ENCODE measurements at places on chromosomes 5 and 9.
A peak's percentile ranks its signal among the peaks of the same experiment; 100 is the strongest.

DNA sequence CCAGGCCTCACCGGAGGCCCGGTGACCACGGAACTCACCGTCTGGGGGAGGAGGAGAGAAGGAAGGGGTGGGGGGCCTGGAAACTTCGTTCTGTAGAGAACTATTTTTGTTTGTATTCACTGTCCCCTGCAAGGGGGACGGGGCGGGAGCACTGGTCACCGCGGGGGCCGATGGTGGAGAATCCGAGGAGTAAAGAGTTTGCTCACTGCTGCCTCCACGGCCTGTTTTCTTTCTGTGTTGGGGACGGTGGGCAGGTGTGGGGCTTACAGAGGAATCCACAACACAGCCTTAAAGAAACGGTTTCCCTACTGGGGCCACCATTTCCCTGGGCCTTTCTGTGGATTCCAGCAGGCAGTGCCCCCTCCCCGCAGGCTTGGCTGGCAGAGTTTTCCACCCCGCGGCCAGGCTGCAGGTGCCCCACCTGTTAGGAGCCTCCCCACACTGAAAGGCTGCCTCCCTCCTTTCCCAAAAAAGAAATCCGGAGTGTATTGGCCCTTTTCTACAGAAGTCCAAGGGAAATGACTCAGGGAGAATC lies 80.8 kb downstream of the NTNG2 start:
- DNase-seq = no peak

GRCh38 chr5:113508756-113509155 lies 4.7 kb upstream of the YTHDC2 start:
- peak; percentile 30 for DNase-seq

- DNase-seq = no peak
These were observed 1.9 kb downstream of the MIGA2 start for GRCh38 chr9:129038109-129038852.

DNA sequence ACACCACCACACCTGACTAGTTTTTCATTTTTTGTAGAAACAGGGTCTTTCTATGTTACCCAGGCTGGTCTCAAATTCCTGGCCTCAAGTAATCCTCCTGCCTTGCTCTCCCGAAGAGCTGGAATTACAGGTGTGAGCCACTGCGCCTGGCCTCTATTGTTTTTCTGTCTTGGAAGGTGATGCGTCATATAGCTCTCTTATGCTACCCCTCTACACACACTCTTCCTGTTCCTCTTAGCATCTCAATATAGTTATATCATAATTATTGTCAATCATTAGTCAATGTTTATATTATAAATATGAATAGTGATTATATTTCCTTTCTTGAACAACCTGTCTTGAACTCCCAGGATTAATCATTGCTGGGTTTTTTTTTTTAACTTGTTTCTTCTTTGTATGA lies 7.3 kb downstream of the PKD2L2 start:
- DNase-seq = no peak

GRCh38 chr9:138047469-138048040 lies 170.0 kb downstream of the CACNA1B start:
- DNase-seq = no peak

- no peak for DNase-seq
These were observed 326.9 kb downstream of the SH3GL2 start for GRCh38 chr9:17905781-17906175.

DNA sequence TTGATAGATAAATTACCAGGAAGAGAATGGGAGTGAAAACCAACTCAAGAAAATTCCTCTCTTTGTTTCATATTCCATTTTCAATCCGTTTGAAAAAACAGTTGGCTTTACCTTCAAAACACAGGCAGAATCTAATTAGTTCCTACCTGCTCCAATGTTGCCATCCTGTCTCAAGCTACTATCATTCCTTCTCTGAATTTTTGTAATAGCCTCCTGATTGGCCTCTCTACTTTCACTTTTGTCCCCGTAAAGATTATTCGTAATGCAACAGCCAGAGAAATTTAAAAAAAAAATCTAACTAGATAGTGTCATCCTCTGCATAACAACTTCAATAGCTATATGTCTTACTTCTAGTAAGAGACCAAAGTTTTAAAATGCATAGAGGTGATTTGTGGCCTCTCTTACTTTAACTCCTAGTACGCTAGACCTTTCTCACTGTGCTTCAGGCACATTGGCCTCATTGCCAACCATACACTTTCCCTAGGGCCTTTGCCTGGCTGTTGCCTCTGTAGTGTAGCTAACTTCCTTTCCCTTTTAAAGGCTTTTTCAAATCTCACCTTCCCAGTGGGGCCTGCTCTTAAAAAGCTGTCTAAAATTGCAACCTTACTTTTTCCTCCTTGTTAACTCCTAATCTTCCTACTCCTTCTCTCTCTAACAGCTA lies 311.3 kb upstream of the GRIN3A start:
- DNase-seq = no peak

DNA sequence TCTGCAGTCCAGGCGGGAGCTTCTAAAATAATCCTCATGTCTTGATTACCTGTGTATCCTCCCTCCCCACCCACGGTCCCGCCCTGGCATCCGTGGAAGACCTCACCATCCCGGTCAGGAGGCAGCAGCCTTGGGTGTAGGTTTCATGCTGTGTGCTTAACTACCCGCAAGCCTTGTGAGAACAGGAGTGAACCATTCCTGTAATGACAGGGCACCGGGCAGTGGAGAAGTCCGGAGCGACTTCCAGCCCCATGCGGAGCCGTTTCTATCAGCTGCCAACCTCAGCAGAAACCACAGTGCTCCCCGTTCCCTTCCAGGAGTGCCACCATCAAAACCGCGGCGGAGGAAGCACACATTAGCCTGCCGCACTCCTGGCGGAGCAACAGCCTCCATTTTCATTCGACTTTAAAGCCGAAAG lies 123.5 kb upstream of the LMX1B start:
- no peak for DNase-seq

- no peak for DNase-seq
These were observed 209.8 kb downstream of the ADAMTS6 start for GRCh38 chr5:65271906-65272305.

- peak; percentile 86 for DNase-seq
These were observed 28.5 kb downstream of the GLRA1 start for GRCh38 chr5:151896031-151896691.

DNA sequence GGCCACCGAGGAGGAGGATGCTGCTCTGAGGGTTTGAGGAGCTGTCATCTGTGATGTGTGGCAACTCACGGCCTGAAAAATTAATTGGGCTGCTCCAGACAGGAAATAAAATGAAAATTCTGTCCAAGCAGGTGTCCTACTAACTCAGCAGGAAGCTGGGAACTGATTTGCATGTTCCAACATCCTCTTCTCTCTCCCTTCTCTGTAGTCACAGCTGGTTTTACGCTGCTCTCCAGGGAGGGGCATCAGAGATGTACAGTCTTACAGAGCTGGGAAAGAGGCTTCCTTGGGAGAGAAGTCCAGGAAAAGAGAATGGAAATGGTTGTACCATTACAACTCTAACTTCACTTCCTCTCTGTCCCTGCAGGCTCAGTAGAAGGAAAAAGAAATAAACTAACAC lies 24.2 kb upstream of the SIL1 start:
- no peak for DNase-seq

GRCh38 chr9:81314490-81314889 lies 374.9 kb downstream of the TLE1 start:
- DNase-seq = no peak

DNA sequence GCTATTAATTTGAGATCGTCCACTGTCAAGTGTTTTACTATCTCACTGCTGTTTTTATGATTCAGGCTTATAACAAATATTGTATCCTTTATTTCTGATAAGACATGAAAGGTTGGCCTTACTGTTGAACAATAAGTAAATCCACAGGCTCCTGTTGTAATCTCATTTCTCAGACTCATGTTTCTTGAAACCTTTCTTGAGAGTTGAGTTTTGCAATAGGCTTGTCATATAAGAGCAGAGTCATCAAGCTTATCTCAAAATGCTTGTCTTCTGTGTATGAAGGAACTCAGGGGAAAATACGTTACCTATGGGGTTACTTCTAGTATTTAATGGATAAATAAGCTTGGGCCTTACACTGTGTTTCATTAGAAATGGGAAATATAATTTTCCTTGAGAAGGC lies 9.2 kb upstream of the TLX3 start:
- DNase-seq = no peak

GRCh38 chr5:122639864-122640263 lies 135.0 kb upstream of the SNX2 start:
- no peak for DNase-seq

DNA sequence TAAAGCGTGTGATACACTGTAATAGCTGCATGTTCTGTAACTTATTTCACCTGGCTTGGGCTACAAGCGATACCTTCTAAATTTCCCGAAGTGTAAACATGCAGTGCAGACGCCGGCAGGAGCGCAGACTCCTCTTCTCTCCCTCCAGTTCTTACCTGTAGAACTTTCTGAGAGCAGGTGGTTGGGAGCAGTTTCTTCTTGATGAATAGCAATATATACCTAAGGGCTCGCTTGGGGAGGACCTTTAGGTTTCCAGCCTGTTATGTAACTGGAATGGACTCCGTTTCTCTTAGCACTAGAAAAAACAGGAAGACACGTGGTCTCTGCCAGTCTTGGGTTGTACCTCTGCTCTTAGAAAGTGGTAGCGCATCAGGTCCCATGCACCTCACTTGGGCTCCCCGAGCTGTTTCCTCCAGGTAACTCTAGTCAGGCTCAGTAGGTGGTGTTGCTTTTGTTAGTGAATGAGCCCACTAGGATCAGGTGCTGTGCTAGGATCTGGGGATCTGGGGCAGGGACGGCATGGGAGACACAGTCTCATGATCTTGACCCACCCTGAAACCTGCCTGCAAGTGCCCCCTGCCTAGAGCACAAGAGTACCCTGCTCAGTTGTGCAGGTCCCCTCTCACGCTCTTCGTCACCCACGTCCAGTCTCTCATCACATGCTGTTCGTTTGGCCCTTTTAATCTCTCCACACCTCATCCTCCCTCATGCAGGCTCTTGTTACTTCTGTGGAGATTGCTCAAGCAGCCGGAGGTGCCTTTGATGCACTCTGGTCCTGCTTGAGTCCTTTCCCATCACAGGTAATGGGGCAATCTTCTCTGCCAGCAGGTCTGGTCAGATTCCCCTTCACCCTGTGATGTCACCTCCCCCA lies 2.8 kb downstream of the TENT4A start:
- DNase-seq = no peak
